ENCODE measurements at places on chromosomes 6 and 20.

- DNase-seq, result no peak
Measured at GRCh38 chr6:134870677-134871498, 79.0 kb downstream of the ALDH8A1 start.

GRCh38 chr20:46438156-46438750 is 31.8 kb upstream of the ELMO2 start:
- peak; percentile 17 for DNase-seq

GRCh38 chr20:50332491-50332980 is 141.9 kb downstream of the CEBPB start:
- no peak for DNase-seq

DNA sequence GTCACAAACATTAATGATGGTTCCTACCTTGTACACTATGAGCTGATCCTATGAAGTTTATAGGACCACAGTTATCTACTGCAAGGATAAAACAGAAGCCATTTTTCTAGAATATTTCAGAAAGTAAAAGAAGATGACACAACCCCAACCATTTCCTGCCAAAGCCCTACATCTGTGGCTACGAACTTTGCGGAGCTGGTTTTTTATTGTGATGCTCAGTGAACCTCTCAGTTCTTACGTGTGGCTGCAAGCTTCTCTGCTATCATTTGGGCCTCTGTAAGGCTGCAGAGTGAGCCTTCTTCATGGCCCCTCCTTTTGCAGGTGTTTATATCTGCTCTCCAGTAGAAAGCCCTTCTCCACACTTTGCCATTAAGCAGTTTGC is 17.8 kb upstream of the TAGAP start:
- DNase-seq, result peak; percentile 73

DNA sequence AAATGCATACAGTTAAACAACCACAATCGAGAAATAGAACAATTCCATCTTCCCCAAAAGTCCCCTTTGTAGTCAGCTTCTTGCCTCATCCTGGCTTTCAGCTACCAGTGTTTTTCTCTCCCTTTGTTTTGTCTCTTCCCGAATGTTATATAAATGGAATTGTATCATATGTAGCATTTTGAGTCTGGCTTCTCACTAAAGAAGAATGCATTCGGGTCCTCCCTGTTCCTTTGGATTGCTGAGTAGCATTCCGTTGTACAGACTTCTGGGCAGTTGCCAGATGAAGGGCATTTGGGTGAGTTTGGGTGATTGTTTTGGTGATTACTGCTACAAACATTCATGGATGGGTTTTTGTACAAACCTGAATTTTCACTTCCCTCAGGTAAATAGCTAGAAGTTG is 27.8 kb downstream of the PRPH2 start:
- DNase-seq, result no peak

DNA sequence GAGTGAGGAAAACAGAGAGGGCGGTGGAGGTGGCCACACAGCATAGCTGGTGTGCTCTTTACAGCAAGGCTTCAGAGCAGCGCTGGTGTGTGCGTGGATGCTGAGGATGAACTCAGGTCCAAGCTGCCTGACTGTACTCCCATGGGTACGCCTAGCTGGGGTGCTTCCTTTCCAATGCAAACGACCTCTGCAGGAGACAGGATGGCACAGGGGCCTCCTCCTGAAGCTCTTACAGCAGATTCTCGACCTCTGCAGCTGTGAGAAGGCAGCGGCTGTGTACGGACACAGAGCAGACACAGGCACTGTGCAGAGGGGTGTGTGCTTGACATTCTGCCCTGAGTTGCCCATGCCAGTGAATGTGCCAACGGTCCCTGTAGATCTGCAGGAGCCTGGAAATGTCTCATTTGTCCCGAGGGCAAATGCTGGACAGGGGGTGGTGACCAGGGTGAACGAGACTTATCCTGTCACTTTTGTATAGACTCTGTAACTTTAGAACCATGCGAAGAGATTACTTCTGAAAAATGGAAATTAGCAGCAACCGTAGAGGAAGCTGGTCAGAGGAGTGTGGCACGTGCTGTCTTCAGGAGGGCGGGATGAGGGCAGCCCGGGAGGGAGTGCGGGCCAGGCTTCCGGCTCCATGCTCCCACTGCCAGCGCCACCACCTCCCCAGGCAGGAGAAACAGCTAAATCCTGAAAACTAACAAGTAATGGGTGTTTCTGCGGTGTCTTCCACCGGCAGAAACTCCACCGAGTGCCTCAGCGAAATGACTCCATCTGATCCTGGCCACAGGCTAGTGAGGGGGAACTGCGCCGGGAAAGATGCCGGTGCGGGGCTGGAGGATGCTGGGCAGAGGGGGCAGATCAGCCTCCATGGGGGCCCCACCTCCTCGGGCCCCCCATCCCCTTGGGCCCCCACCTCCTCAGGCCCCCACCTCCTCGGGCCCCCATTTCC is 120.9 kb upstream of the RPS6KA2 start:
- DNase-seq, result no peak

GRCh38 chr6:26056583-26057350 is 30.5 kb upstream of the HFE start:
- DNase-seq, result peak; percentile 5

- no peak for DNase-seq
Measured at GRCh38 chr6:101163611-101164010, 229.9 kb upstream of the GRIK2 start.

DNA sequence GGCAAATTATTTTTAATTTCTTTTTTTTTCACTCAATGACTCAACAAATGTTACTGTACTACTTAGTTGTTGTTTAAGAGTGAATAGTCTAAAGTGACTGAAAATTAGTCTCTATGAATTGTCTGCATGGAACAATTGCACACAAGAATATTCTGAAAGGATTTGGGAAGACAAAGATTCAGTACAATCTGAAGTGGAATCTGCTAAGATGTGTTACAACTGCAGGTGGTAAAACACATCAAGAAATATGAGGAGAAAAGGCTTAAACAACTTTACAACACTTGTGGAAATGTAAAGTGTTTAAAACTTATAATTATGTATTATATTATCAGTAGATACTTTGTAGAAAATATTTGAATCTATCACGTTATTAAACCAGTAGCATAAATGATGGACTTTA is 193.4 kb downstream of the WDR27 start:
- DNase-seq, result no peak

DNA sequence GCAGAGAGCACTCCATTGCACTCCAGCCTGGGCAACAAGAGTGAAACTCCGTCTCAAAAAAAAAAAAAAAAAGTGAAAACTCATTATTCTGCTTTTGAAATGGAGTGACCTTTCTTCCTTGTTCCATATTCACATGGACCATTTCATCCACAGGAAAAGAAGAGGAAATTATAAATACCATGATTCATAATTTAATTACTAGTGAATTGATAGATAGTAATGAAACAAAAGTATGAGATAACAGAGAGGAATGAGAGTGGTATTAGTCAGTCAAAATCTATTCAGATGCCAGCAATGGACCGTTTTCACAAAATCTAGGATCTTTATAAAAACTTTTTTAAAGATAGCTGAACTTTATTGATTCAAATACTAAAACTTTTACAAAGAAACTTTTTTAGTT is 443.1 kb upstream of the FLRT3 start:
- no peak for DNase-seq

DNA sequence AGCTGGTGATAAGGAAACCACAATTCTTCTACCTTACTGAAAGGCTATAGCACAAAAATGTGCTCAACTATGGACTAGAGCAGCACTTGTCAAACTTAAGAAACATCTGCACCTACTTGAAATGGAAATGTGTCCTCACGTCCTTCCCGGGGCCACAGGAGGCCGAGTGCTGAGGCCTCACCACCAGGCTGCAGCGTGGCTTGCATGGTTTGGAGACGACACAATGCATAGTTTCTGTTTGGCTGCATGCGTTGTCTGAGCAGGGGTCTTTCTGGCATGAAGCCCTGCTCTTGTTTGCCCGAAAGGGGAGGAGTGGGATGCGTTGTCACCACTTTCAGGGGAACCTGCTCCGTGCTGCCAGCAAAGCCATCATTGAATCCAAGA is 228.8 kb downstream of the TTLL2 start:
- no peak for DNase-seq

- peak; percentile 76 for DNase-seq
Measured at GRCh38 chr6:28988536-28989311, 16.4 kb downstream of the ZNF311 start.

DNA sequence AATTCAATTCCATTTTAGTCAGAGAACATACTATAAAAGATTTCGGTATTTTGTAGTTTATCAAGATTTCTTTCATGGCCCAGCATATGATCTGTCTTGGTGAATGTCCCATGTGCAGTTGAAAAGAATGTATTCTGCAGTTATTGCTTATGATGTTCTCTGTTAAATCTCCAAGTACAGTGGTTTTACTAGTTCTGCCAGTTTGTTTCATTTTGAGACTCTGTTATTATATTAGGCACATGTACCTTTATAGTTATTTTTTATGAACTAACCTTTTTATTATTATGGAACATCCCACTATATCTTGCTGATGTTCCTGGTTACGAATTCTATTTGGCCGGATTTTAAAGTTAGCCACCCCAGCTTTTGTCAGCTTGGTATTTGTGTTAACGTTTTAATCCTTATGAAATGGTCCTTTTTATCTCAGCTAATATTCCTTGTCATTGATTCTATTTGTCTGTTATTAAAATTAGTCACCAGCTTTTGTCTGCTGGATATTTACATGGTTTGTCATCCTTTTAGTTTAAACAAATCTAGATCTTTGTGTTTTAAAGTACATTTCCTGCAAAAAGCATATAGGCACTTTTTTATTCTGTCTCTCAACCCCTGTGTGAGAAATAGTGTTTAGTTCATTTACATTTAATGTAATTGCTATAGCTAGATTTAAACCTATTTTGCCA is 48.9 kb downstream of the VTA1 start:
- no peak for DNase-seq

- DNase-seq, result peak; percentile 39
Measured at GRCh38 chr6:146700078-146700686, 101.4 kb downstream of the ADGB start.

- no peak for DNase-seq
Measured at GRCh38 chr6:132443206-132443605, 41.9 kb upstream of the MOXD1 start.

- no peak for DNase-seq
Measured at GRCh38 chr6:28506807-28507475, 8.7 kb downstream of the GPX6 start.

DNA sequence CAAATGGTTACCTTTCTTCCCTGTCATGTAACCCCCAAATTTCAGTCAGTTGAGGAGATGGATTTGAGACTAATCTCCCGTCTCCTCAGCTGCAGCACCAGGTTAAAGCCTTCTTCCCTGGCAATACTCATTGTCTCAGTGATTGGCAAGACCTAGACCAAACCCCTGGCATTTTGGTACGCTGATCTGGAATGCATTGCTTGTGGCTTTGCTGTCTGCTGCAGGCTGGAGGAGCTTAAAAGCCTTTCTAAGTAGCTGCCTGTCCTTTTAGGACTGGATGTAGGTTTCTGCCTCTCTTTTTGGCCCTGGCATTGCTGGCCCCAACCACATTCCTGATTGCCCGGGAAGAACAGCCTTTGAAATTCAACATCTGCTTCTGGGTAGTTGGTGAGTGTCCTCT is 729.6 kb upstream of the GJE1 start:
- DNase-seq, result no peak

- no peak for DNase-seq
Measured at GRCh38 chr20:48626938-48627736, 200.7 kb downstream of the PREX1 start.

DNA sequence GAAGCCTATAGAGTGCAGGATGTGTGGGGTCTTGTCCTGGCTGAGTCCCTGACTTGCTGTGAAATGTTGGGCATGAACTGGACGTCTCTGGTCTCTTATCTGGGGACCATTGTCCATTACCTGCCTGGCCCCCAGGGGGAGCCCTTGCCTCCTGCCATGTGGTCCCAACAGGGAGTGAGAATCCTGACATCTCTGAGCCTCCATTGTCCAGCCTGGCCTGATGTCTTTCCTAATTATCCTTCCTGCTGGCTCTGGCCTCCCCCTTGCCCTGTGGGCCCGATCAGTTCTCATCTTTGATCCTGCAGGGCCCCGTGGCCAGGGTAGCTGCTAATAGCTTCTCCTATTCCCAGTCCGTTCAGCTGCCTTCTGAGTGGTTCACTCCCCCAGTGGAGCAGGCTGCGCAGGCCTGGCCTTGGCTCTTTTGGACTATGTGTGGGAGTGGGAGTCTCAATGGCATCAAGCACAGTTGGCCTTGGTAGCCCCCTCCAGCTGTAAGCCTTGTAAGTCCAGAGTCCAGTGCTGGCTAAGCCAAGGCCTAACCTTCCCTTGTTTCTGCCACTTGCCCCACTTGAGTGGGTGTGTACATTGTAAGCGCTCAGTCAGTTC is 77.9 kb upstream of the RALY start:
- DNase-seq, result peak; percentile 70

DNA sequence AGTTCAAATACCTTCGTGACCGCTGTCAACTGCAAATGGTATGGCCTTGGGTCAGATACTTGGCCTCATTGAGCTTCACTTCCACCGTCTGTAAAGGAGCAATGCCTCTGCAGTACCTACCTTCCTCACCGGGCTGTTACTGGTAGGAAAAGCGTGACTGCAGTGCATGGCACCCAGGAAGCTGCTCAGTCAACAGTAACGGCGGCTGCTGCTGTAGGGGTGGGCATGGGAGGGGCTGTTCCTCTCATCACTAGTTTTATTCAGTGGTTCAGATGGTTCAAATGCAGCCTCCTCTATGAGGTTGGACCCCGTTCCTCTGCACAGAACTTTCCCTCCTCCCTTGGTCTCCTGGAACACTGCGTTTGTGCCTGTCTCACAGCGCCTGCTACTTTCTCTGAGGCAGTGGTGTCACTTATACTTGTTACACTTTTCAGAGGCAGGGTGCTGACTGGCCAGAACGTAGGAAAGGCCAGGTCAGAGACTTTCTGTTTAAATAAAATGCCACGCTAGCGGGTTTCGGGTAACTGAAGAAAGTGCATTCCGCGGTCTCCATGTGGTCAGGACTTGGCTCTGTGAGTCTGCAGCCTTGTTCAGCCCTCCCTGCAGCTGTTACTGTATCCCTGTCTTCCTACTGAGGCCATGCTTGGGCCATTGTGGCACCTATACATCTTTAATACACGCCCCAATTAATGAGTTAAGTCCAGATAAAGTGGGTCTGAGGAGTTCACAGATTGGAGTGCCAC is 279.6 kb downstream of the NRN1 start:
- DNase-seq, result no peak

DNA sequence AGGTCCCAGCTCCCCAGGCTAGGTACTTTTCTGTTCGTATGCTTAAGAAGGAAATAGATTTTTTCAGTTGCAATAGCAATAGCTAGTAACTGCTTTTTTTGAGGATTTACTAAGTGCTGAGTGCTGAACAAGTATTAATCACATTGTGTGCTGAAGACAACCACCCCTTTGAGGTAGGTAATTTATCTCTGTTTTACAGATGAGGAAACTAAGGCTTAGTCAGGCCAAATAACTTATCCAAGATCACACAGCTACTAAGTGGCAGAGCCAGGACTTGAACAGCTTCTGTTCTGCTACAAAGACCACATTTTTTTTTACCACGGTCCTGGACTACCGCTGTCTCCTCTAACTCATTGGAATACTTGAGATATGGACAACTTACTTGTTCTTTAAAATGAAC is 39.8 kb downstream of the LRRN4 start:
- no peak for DNase-seq

GRCh38 chr6:165573671-165574070 is 89.4 kb downstream of the PDE10A start:
- no peak for DNase-seq

GRCh38 chr6:128517124-128517523 is 3.3 kb downstream of the PTPRK start:
- no peak for DNase-seq
